ENCODE measurements at places on chromosomes 4 and X. TPM values are rescaled to one million over a fixed set of nuclear protein-coding genes. Genes with fewer than 3 reads are reported as not detected.

The VGLL1 gene
- total RNA-seq = not detected

The SYTL5 gene
- total RNA-seq = 0.06 TPM

The MTMR8 gene
- 1.5 TPM for total RNA-seq

The PABPC1L2B gene
- not detected for total RNA-seq

The PNMA6F gene
- total RNA-seq = not detected

The ARL9 gene
- not detected for total RNA-seq

The CACNA1F gene
- 0.78 TPM for total RNA-seq

- DNase-seq = no peak
Observed at GRCh38 chr4:10701702-10702460, 17.3 kb upstream of the CLNK start.

- no peak for DNase-seq
Observed at GRCh38 chr4:38189445-38189844, 229.2 kb downstream of the PTTG2 start.

- DNase-seq = no peak
Observed at GRCh38 chrX:12128017-12128416, 10.3 kb upstream of the FRMPD4 start.

DNA sequence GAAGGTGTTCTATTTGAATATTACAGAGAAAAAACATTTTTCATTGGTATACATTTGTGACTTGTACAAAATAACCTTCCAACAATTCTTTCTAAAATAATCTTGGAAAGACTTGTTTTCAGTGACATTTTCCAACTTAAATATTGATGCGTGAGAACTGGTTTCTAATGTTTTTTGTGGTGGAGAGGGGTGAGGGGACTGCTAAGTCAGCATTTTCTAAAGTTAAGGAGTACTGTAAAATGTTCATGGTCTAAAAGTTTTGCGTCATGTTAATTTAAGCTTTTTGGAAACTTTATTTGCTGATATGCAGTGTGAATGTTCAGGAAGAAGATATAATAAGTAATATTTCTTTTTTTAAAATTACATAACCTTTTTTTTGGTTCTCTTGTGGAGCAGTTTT, 229.3 kb downstream of the MAGEB5 start:
- no peak for DNase-seq

DNA sequence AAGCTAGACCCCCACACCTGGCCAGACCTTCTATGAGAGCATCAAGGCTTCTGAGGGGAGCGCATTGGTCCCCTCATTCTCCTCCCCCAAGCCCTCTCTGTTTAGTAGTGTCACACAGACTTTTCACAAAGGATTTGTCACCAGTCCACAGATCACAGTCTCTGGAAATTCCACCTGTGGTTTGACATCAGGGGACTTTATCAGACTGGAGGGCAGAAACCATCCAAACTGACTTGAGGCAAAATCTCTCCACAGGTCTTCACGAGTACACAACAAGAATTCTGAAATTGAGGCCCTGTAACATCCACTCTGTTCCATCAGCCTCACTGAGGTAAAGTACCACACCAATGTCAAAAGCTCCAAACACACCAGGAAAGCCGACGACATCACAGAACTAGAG, 112.5 kb downstream of the SH3KBP1 start:
- DNase-seq = no peak

DNA sequence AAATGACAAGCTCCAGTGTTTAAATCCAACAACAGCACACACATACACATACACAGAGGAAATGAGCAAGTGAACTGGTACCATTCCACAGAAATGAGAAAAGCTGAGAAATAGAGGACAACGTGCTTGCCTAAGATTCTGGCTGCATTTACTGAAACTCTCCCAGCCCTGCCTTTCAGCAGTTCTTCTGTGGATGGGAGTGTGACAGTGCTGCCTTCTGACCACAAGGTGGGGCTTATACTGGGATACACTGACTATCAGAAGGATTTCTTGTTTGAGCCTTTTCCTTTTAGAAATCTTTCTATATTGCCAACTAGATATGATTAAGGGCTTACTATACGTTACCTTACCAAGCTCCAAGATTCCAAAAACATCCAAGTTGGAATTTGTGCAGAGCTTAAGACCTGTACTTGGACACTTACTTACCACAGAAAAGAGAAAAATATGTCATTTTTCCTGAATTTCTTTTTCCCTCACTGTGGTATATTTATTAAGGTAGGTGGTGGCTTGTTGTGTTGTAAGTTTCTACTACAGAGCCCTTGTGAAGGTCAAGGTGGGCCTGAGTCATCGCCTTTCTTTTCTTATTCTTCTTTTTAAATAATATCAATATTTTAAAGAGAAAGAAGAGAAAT, 10.7 kb upstream of the CXCL8 start:
- peak; percentile 81 for DNase-seq

DNA sequence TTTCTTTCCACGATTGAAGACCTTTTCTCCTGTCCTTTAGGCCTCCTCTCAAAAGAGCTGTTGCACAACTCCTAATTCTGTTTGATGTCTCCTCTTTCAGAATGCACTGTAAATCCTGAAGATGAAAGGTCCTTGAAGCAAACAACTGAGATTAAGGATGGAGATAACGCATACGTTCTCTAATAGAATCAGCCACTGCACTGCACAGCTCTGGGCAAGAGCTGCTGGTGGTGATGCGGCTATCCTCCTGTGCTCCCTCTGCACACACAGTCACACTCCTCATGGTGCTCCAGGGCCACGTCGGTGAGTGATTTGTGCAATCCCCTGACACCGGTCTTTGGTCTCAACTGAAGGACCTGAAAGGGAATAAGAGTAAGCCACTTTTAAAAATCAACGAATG, 208.7 kb downstream of the PDGFC start:
- no peak for DNase-seq

DNA sequence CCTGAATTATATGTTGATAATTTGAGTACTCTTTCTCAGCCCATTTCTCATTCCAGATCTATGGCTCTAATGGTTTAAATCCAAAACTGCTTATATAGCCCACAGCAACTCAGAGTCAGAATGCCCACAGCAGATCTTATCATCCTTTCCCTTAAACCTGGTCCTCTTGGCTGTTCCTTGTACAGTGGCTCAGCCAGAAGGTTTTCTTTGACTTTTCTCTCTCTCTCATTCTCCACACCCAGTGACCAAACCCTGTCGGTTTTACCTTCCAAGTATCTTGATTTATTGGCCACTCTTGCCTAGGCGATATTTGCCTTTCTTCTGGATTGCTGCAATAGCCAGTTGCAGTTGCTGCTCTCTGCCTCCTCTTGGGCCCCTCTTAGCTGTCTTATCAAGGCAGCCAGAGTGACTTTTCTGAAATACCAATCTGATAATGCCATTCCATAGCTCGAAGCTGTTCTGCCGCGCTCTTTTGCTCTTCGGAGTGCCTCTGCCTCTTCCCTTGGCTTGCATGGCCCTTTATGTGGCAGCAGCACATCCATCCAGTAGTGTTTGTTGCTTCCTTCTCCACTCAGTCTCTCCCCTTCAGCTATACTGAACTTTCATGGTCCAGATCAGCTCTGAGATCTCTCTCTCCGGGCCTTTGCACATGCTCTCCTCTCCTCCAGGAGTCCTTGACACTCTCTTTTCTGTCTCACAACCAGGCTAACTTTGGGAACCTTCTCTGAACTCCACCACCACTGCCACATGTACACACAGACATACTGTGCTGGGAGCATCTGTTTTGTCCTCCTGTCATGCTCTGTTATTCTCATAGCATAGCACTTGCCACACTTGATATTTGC, 11.8 kb downstream of the GAB1 start:
- DNase-seq = no peak

GRCh38 chr4:21733894-21734630, 214.5 kb downstream of the KCNIP4 start:
- no peak for DNase-seq

DNA sequence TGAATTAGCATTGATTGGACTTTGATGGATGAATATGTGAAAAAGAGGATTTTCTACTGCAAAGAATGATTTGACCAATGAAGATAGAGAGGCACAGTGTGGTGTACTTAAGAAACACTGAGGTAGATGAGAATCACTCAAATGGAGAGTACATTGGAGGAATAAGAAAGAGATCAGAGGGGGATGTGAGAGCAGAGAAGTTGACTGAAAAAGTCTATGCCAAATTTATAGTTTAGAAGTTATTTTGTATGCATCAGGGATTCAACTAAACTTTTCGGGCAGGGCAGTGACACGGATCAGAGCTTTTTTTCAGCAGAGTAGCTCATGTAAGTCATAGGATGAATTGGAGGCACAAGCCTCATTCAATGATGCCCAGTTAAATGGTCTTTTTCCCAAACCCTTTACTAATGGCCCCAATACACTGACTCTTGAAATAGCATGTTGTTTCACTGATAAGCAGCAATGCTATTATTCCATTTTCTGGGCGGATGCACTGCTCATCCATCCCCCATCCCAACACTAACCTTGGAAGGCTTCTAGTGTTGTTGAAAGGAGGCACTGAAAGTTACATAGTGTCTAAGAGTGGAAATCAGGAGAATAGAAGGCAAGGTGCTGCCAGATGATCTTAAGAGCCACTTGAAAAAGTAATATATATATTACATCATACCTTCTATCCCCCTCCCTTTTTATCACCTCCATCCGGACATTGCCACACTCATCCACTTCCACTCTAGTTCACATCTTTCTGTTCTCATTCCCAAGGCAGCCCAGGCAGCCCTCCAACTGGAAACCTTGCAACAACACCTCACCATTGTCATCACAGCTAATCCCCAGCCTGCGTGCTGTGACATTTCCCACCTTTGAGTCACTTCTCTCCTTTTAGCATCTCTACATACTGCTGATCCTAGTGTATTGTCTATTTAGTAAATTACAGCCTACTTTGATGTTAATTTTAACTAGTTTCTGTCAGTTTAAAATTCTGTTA, 46.1 kb downstream of the ARHGAP24 start:
- DNase-seq = peak; percentile 58

DNA sequence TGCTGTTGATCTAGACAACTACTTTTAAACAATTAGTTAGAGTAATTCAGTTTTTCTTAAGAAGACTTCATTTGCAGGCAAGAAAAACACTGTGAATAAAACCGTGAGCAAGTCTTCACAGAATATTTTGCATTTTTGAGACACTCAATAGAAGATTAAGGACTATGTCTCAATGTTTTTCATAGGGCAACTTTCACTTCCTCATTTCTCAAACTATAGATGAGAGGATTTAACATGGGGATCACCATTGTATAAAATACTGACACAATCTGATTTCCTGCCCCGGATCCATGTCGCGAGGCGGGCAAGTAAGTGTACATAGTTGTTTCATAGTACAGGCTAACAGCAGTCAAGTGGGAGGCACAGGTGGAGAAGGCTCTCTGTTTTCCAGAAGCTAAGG, 108.8 kb upstream of the IGSF1 start:
- DNase-seq = no peak

DNA sequence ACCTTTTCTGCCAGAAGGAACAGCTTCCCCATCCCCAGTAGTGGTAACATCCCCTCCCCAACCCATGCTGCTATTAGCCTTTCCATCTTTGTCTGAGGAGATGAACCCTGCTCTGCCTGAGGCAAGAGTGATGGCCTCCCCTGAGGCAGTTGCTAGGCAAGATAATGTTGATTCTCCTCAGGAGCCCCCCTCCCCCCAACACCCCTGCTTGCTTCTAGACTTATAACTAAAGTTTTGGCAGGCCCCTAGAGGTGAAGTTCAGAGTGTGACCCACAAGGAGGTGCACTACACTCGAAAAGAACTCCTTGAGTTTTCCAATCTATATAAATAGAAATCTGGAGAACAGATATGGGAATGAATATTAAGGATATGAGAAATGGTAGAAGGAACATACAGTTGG, 962.5 kb downstream of the ADGRL3 start:
- DNase-seq = no peak

- no peak for DNase-seq
Observed at GRCh38 chr4:82043809-82044137, 330.0 kb downstream of the HNRNPD start.

DNA sequence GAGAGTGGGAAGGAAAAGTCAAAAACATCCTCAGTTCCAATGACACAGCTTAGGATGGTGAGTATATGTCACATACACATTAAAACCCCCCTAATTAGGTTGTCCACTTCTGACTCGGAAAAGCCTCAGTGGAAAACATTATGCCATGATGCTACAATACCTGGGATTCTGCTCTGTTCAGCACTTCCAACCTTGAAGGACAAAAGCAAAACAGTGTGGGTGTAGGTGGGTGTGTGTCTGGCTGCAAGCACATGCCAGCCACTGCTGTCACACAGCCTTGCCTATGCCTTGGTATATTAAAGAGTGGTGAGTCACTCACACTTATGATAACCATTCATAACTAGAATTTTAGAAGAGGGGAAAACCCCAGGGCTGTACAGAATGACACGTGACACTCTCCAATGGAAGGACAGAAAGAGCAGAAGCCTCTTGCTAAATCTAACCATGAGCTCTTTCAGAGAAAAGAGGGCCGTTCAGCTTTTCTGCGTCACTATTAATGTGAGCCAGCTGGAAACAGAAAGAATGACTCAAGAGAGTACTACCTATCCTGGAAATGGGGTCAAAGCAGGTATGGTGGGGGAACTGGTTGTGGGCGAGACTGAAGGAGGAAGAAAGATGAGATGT, 159.6 kb downstream of the TET2 start:
- no peak for DNase-seq

DNA sequence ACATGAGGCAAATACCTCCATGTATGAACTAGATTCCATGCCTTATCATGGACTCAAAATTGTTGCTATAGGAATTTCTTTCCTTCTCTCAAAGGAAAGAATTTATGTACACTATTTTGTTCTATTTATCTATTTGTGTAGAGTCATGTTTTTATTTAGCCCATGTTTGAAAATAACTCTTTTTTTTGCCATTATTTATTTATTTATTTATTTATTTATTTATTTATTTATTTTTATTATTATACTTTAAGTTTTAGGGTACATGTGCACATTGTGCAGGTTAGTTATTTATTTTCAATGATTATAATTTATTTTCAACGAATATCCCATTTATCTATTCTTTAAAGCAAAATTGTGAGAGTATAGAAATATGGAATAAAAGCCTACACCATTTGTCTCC, 177.9 kb downstream of the MAGEE1 start:
- no peak for DNase-seq

DNA sequence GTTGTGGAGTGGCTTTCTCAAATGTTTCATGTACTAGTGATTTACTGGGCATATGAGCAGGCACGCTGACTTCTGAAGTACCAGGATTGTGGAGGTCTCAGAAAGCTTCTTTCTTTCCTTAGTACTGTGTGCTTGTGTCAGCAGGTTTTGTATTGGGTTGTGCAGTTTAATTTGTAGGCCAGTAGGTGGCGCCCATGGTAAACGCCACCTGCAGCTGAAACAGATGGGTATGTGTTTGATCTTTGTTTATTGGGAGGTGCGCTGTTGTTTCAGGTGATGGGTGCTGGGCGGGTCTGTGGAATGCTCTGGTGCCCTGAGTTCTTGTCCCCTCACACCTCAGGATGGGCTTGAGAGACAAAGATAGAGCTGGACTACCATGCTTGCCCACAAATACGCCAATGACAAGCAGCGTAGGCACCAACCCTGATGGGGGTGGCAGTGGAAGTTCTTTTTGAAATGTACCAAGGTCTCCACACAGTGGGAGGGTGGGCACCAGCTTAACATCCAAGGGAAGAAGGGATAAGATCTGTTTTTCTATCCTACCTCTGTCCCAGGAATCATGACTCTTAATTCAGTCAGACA, 141.5 kb downstream of the RPS6KA6 start:
- no peak for DNase-seq

All from right cardiac atrium (tissue), 5 donors.